ENCODE measurements at places on chromosomes 3 and 15. TPM values are rescaled to one million over a fixed set of nuclear protein-coding genes. Genes with fewer than 3 reads are reported as not detected.

Gene NOX5
- total RNA-seq = not detected

Gene FSIP1
- total RNA-seq = 0.51 TPM

GRCh38 chr3:78863306-78864203, 904.2 kb downstream of the ROBO1 start:
- no peak for DNase-seq

DNA sequence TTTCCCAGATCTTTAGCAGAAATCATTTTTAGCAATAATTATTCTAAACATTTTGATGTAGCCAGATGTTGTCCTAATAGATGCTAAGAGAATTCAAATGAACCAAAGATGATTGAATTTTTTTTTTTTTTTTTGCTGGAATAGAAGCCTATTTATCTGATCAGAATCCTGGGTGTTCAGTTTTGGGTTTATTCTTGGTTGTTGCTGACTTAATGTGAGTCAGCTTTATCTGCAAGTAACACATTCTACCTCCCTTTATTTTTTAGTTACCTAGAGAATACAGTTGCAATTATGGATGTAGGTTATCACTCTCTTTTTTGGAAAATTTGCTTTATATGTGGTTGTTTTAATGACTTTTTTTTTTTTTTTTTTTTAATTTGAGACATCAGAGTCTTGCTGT, 6.4 kb downstream of the CEP97 start:
- DNase-seq = no peak

- no peak for DNase-seq
Observed at GRCh38 chr3:186512570-186513302, 31.4 kb downstream of the CRYGS start.

DNA sequence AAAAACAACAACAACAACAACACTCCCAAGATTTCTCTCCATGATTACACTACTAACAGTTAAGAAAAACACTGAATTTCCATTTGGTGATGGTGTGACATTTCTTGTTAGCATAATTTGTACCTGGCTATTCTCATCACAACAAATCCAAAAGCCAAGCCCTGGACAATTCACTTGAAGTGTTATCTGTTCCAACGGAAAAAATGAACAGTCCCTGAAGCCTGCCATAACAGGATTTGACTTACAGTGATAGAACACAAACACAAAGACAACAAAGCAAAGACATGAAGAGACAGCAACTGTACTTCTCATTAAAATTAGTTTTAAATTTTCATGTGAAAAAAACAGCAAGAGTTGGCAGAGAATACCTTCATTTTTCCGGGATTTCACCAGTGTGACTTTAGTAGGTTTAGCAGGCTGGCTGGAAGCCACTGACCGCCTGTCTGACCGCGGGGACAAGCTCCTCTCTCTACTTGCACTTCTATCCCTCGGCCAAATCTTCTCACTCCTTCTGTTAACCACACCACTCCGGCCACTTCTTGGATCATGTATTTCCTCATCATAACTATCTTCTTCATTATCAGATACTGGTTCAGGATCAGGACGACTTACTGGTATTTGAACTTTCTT, 56.3 kb downstream of the TJP1 start:
- DNase-seq = no peak

- no peak for DNase-seq
Observed at GRCh38 chr3:104005815-104006214, 1360.9 kb upstream of the ALCAM start.

Gene DUOXA2
- total RNA-seq = not detected

Gene GOLGA6D
- not detected for total RNA-seq

GRCh38 chr3:31039145-31039544, 144.7 kb upstream of the GADL1 start:
- DNase-seq = no peak
